ENCODE measurements at places on chromosomes 3 and 15.

DNA sequence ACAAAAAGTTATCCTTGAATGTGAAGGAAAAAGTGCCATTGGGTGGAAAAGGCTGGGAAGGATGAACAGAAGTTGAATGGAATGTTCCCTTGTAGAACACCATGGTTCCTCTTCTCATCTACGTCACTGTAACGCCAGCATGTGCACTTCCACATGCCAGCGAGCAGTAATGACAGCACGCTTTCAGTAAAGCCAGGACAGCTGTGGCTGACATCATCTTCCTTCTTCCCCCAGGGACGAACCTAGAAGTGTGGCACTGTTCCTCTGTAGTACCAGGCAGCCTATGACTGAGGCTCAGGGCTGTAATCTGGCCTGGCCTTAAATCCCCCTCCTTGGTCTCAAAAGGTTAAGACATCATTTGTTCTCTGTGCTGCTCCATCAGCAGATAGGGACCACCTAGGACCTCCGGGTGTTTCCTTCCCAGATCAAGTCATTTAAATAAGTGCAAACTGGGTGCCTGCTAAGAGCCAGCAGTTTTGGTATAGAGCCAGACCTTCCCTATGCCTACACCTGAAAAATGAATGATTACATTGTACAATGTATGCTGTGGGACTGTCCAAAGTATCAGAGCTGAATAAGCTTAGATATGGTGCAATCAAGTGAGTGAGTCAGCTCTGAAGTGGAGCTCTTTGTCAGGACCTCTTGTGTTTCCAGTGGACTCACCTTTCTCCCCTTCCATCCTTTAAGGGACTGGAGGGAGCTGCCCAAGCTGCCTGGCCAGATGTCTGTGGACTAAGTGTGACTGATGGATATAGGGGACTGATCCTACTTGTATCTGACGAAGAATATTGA is 5.6 kb upstream of the SRPRB start:
- DNase-seq = no peak

GRCh38 chr3:178669758-178670157 is 133.5 kb downstream of the KCNMB2 start:
- DNase-seq = no peak

GRCh38 chr15:40511093-40511471 is 40.3 kb downstream of the CHST14 start:
- no peak for DNase-seq

DNA sequence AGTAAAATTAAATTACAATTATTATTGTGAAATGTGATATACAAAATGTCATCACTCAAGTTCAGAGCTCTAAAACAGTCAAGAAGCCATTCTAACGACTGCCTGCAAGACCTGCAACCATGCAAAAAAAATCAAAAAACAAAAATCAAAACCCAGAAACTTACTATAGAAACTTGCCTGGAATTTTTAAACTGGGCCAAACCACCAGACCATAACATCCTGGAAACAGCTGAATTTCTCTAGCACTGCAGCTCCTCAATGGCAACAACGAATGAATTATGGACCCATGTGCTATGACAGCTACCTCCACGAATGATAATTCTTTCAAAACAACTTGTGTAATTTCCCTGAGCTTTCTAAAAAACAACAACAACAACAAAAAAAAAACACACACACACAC is 130.0 kb upstream of the KCNMB2 start:
- no peak for DNase-seq

GRCh38 chr3:48609088-48610005 is at the start of gene UQCRC1:
UQCRC1 (minus strand) TSS chr3:48609646; CDS start chr3:48609620, 26 bp downstream.
- peak; percentile 91 for DNase-seq

DNA sequence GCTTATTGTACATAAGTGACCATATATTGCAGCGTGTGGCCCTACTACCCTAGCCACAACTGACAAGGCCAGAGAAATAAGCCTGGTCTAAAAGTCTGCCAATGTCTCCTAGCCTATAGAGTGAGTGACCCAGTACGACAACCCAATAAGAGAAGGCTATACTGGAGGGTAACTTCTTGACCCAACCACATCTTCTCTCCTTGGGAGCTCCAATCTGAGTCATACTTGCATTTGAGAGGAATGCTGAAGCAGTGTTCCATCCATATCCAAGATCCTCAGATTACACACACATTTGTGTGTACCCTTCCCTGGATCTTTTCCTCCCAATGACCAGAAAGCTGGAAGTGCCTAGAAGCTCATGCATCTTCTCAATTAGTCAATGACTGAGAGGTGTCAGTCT is 11.3 kb upstream of the STT3B start:
- DNase-seq = no peak

DNA sequence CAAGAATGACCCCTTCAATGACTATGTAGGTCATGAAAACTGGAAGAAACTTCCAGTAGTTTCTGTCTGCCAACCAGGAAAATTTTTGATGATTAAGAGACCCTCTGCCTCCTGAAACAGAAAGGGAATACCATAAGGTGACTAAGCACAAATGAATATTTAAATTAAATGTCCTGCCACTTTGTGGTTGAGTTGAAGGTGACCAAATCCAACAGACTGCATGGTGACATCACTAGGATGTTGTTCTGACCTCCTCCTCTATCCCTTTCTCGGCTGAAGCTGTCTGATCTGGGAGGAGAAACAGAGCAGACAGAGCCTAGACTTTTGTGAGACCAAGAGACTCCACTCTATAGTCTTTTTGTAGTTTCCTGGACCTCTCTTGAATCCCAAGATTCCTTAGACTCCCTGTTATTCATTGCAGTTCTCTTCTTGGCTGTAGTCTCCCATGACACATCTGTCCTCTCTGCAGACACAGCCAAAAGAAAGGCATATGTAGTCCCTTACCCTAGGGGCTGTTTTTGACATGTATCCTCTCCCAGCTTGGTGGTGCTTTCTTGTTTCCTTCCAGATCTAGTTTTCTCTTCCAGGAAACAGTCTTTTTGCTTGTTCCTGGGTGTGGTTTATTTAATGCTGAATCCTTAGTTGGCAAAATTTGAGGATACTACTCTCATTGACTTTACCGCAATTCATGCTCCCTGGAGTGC is 55.2 kb upstream of the UBE3A start:
- no peak for DNase-seq
